Testis (tissue), 5 donors: ENCODE measurements at places on chromosomes 7 and 10. TPM values are rescaled to one million over a fixed set of nuclear protein-coding genes. Genes with fewer than 3 reads are reported as not detected.

TRIM50 gene
- 13.5 TPM for total RNA-seq

DIP2C gene
- total RNA-seq = 30.1 TPM

IDI1 gene
- total RNA-seq = 36.9 TPM

LLCFC1 gene
- 38.5 TPM for total RNA-seq

OR6V1 gene
- not detected for total RNA-seq

COX19 gene
- 23.5 TPM for total RNA-seq
